NCI-H1417 (cell line): ENCODE measurements at places on chromosomes 13 and 19.

GRCh38 chr13:65011378-65011777 lies 2218.8 kb downstream of the PCDH9 start:
- no peak for DNase-seq

- DNase-seq, result no peak
Observed at GRCh38 chr13:43143591-43143990, 120.2 kb downstream of the DNAJC15 start.

DNA sequence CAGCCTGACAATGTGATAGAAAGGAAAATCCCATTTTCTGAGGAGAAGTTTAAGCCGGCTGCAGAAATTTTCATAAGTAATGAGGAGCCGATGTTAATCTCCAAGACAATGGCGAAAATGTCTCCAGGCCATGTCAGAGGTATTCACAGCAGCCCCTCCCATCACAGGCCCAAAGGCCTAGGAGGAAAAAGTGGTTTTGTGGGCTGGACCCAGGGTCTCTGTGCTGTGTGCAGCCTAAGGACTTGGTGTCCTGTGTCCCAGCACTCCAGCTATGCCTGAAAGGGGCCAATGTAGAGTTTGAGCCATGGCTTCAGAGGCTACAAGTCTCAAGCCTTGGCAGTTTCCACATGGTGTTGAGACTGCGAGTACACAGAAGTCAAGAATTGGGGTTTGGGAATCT lies 32.9 kb upstream of the GPC6 start:
- DNase-seq, result no peak

- DNase-seq, result no peak
Observed at GRCh38 chr19:54262066-54262465, 5.0 kb upstream of the LILRB5 start.

- DNase-seq, result no peak
Observed at GRCh38 chr19:14106840-14107239, 10.7 kb downstream of the PRKACA start.

- no peak for DNase-seq
Observed at GRCh38 chr13:108755083-108755482, 125.7 kb downstream of the MYO16 start.

DNA sequence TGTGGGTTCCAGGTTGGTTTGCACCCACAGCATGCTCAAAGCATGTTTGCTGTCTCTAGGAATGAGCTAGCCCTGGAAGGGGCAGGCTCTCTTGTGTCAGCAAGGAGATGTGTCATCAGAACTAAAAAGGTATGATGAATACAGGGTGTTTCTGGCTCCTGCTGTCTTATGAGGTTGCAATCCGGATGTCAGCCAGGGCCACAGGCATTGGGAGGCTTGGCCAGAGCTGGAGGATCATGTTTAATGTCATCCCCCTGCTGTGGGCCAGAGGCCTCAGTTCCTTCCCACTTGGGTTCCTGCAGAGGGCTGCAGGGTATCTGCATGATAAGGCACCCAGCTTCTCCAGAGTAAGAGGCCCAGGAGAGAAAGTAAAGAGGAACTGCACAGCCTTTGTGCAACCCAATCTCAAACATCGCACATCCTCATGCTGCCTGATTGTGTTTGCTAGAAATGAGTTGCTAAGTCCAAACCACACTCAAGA lies 193.6 kb downstream of the COL4A1 start:
- DNase-seq, result no peak

GRCh38 chr19:45969676-45970075 lies 4.0 kb downstream of the NOVA2 start:
- no peak for DNase-seq

GRCh38 chr13:109698779-109699178 lies 87.6 kb downstream of the IRS2 start:
- DNase-seq, result no peak

GRCh38 chr19:39953915-39954314 lies 17.1 kb upstream of the PSMC4 start:
- DNase-seq, result no peak

GRCh38 chr13:72246396-72246795 lies 379.4 kb upstream of the DACH1 start:
- DNase-seq, result no peak

GRCh38 chr19:53365134-53365898 lies at the start of gene ZNF525:
Gene ZNF525 (plus strand): TSS chr19:53365705. CDS start chr19:53372282, 6,577 bp downstream.
- peak; percentile 90 for DNase-seq

DNA sequence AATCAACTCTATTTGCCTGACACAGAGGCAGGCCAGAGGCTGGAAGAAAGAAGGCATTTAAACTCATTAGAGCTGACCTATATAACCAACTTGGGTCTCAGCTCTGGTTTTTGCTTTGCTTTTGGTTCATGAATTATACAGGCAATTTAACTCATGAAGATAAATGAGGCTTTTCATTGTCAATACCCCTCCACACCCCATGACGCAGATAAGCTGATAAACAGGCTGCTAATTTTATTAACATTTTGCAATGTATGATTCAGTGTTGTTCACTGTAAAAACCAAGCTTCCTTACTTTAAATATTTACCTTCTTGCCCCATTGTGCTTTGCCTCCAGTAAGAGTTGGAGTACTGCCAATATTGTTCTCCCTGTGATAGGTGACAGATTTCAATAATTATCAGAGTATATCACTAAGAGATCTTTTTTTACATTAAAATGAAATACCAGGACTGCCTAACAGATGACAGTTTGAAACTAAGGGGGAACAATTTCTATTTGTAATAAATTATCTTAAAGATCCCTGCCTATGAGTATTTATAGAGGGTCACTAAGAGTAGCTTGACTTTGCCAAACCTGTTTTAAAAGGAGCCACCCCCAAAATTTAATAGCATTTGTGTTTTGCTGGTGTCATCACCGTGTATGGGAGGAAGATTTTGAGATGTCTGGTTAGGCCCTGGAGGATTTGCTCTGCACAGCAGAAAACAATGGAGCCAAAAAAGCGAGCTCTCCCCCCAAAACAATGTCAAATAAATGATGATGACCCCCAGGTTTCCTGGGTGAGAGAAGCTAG lies 472.7 kb upstream of the NBEA start:
- peak; percentile 87 for DNase-seq

- DNase-seq, result no peak
Observed at GRCh38 chr19:15666883-15667282, 6.0 kb upstream of the CYP4F12 start.

- DNase-seq, result peak; percentile 9
Observed at GRCh38 chr19:21317821-21318220, 11.4 kb downstream of the ZNF708 start.

- DNase-seq, result no peak
Observed at GRCh38 chr13:77544758-77545338, 9.3 kb downstream of the SCEL start.

DNA sequence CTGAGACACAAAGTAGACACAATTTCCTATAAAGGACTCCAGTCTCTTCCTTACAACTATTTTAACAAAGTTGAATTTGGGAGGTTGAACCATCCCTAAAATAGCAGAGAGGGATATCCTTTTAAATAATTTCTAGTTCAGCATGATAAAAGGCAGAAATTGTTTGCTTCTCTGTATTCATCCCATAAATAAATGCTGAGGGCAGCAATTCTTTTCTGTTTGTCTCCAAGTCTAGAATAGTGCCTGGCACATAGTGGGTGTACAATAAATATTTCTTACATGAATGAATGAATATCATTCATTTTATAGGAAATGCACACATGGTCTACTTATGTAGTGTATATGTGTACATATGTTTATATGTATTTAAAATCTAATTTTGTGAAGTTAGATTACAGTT lies 12.3 kb downstream of the COL4A1 start:
- no peak for DNase-seq

DNA sequence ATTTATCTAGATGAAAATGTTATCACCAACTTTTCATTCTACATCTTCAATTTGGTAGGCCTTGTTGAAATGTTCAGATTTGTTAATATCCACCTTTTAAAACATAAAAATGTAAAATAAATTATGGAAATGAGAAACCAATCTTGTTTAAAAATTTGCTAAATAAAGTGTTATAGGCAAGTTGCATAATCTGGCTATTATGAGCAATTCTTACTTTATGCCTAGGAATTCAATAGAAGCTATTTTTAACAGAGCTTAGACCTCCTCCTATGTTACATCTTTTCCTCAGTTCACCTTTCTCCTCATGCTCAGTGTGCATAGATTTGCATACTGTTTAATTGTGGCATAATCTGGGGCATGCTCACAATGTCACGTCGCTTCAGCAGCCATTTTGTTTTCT lies 87.9 kb upstream of the POSTN start:
- DNase-seq, result no peak

DNA sequence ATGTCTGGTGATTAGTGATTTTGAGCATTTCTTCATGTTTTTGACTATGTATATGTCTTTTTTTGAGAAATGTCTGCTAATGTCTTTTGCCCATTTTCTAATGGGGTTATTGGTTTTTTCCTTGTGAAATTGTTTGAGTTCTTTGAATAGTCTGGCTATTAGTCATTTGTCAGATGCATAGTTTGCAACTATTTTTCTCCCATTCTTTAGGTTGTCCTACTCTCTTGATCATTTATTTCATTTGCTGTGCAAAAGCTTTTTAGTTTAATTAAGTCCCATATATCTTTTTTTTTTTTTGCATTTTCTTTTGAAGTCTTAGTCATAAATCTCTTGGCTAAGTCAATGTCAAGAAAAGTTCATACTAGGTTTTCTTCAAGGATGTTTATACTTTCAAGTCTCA lies 449.8 kb downstream of the DACH1 start:
- no peak for DNase-seq

GRCh38 chr19:1018932-1019615 lies 1.8 kb downstream of the TMEM259 start:
- DNase-seq, result no peak

- no peak for DNase-seq
Observed at GRCh38 chr13:26198116-26198515, 24.0 kb downstream of the RNF6 start.

GRCh38 chr19:35099155-35099896 lies 16.3 kb upstream of the FXYD3 start:
- DNase-seq, result no peak

- DNase-seq, result no peak
Observed at GRCh38 chr13:31204592-31204991, 4.8 kb downstream of the B3GLCT start.

- DNase-seq, result no peak
Observed at GRCh38 chr19:6458695-6459261, 814 bp downstream of the SLC25A23 start.

GRCh38 chr13:58989556-58989955 lies 1174.2 kb downstream of the DIAPH3 start:
- DNase-seq, result no peak

GRCh38 chr13:75877071-75877470 lies 240.9 kb downstream of the LMO7 start:
- no peak for DNase-seq

DNA sequence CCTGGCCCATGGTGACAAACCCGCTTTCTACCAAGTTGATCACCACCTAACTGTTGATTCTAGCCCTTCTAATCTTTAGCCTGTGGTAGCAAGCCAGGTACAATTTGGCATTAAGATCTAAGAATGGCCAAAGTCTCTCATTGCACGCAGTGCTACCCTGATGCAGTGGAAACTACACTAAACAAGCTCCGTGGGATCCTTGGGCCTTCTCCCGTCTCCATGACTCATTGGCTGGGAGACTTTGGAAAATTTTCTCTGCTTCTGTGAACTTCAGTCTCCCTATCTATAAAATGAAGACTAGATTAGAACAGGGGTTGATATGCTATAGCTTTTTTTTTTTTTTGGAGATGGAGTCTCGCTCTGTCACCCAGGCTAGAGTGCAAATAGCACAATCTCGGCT lies 223.0 kb downstream of the TSHZ3 start:
- no peak for DNase-seq

DNA sequence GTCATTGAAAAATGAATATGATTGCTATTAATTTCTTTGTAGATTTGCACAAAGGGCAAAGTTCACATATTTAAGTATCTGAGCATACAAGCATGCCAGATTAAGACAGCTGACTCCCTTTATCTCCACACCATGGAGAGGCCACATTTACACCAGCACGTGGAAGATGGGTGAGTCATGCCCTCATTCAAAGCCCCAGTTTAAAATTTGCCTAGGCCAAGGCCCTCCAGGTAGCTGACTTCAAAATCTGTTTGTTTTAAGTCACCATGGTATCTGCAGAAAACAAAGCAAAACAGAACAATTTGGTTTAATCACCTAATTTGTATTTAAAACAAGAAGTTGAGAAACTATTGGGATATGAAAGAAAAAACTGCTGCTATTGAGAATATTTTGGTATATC lies 109.2 kb downstream of the ESD start:
- peak; percentile 28 for DNase-seq

DNA sequence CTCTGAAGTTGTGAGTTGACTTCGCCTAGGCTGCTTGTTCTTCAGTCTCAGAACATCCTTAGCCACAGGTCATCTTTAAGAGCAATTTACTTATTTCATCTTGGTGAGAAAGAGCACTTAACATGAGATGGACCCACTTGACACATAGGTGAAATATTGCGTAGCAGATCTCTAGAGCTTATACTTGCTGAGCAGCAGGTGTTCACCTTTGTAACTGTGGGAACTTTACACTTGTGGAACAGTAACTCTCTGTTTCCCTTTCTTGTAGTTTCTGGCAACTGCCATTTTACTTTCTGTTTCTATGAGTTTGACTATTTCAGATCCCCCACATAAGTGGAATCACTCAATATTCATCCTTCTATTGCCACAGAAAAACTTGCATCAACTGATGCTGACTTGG lies 95.7 kb downstream of the SLC10A2 start:
- DNase-seq, result peak; percentile 93

GRCh38 chr19:34759218-34759917 lies 13.6 kb downstream of the ZNF599 start:
- no peak for DNase-seq

- no peak for DNase-seq
Observed at GRCh38 chr19:12482509-12482886, 2.1 kb downstream of the ZNF709 start.
